CD4-positive, alpha-beta T cell treated with Interleukin-17A for 1 hour (primary cell): ENCODE measurements at places on chromosomes 2 and 18.

DNA sequence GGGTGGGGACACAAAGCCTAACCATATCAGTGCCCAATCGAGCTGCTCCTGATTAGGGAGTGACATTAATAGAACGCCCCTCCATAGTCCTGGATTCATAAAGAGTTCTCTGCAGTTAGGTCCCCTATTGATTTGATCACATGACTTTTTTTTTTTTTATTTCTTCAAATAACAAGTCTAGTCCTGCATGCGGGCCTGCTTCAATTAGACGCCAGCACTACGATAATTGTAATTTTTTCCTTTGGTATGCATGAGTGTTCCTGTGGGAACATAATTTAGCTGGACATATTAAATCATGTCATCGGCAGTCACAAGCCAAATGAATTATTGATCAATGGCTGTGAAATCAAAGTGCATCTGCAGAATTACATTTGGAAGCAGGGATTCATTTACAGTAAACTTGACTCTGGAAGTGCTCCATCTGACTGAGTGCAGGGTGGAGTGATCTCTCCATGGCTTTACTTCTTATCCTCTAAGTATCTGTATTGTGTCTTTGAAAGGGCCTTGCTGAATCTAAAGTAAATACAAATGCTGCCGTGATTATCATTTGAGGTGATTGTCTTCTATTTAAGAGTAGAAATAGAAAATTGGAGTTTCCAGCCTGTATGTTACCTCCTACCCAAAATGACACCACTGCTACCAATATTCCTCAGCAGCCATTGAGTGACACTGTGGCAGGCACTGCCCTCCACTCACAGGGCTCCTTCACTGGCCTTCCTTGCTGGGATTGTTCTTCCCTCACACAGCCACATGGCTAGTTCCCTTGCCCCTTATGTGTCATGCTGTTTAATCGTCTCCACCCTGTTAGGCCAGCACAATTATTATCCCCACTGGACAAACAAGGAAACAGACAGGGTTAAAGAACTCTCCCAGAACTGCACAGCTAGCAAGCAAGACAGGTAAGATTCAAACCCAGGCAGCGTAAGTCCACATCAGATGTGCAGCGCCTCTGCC, 337.4 kb upstream of the ID2 start:
- no peak for DNase-seq

- no peak for DNase-seq
Observed at GRCh38 chr2:43082903-43083677, 143.3 kb downstream of the ZFP36L2 start.

GRCh38 chr2:202479090-202479489, 103.0 kb downstream of the BMPR2 start:
- DNase-seq: no peak

DNA sequence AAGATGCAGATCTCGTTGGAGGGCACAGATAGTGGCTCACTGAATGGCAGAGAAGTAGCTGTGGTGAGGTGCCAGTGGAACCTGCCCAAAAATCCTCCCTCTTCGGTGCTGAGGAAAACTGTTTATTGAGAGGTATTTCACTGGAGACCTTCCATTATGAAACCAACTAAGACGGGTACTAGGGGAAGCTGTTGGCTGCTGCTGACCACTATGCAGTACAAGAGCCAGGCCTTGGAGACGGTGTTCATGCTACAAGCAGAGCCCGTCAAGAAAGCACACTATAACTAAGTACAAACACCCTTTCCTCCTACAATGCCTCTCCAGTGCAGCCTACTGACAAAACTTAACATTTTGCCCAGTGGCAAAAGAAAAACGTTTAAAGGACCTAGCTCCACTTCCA, 4.6 kb downstream of the ARL5A start:
- no peak for DNase-seq

- no peak for DNase-seq
Observed at GRCh38 chr18:36157441-36157840, 27.7 kb downstream of the ELP2 start.

DNA sequence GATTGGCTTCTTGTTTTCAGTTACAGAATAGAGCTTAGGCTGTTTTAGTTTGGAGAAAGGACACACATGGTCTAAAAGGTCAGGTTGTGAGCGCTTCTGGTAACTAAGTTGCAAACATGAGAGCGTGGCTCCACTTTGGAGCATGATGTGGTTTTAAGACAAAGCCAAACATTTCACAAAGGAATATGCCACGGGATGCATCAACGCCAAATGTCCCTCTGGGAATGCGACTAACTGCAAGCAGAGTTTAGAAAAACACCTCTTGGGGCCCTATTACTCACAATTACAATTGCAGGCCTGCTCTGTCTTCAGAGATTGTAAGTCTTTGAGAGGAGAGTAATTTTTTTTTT, 25.4 kb downstream of the MYO7B start:
- DNase-seq: no peak

DNA sequence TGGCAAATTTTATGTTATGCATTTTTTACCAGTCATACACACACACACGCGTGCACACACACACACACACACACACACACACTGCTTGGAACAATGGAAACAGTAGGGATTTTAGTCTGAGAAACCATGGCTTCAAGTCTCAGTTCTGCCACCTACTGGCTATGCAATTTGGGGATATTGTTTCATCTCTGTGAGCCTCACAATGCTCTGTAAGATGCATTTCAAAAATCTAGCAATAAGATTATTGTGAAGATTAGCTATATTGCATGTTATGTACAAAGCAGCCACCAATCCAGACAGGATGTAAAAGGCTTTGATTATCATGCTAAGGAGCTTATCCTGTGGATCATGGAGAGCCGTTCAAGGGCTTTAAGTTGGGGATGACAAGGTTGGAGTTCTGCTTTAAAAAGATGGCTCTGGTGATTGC, 401.4 kb downstream of the NBAS start:
- DNase-seq: peak; percentile 5

DNA sequence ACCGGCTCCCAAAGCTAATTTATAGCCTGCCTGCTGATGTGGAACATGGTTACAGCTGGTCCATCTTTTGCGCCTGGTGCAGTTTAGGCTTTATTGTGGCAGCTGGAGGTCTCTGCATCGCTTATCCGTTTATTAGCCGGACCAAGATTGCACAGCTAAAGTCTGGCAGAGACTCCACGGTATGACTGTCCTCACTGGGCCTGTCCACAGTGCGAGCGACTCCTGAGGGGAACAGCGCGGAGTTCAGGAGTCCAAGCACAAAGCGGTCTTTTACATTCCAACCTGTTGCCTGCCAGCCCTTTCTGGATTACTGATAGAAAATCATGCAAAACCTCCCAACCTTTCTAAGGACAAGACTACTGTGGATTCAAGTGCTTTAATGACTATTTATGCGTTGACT, 51.4 kb downstream of the TMEM178A start:
- DNase-seq: no peak

- DNase-seq: no peak
Observed at GRCh38 chr18:75562216-75562615, 134.7 kb upstream of the SMIM21 start.

- no peak for DNase-seq
Observed at GRCh38 chr2:191434072-191434471, 188.9 kb downstream of the MYO1B start.

- no peak for DNase-seq
Observed at GRCh38 chr18:79344208-79344581, 51.5 kb upstream of the NFATC1 start.

- DNase-seq: no peak
Observed at GRCh38 chr18:74012954-74013630, 134.5 kb downstream of the FBXO15 start.

GRCh38 chr2:50641633-50642032, 390.3 kb downstream of the NRXN1 start:
- no peak for DNase-seq

DNA sequence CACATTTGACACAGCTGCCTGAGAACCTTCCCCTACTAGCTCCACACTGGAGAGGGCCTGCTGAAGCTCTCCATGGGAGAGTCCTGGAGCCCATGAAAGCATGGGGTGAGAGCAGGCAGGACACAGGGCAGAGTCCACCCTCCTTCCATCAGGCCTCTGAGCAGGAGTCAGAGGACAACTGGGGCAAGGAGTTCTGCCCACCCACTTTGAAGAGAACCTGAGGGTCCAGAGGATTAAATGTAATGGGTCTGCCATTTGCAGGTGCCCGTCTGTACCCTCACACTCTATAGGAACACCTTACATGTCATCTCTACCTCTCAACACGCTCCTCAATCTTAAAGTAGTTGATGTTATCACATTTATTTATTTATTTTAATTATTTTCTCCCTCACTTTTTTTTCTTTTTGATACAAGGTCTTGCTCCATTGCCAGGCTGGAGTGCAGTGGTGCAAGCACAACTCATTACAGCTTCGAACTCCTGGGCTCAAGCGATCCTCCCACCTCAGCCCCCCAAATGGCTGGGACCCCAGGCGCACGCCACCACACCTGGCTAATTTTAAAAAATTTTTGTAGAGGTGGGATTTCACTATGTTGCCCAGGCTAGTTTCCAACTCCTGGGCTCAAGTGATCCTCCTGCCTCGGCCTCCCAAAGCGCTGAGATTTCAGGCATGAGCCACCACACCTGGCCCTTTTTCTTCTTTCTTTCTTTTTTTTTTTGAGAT, 10.2 kb downstream of the ADRA2B start:
- no peak for DNase-seq

DNA sequence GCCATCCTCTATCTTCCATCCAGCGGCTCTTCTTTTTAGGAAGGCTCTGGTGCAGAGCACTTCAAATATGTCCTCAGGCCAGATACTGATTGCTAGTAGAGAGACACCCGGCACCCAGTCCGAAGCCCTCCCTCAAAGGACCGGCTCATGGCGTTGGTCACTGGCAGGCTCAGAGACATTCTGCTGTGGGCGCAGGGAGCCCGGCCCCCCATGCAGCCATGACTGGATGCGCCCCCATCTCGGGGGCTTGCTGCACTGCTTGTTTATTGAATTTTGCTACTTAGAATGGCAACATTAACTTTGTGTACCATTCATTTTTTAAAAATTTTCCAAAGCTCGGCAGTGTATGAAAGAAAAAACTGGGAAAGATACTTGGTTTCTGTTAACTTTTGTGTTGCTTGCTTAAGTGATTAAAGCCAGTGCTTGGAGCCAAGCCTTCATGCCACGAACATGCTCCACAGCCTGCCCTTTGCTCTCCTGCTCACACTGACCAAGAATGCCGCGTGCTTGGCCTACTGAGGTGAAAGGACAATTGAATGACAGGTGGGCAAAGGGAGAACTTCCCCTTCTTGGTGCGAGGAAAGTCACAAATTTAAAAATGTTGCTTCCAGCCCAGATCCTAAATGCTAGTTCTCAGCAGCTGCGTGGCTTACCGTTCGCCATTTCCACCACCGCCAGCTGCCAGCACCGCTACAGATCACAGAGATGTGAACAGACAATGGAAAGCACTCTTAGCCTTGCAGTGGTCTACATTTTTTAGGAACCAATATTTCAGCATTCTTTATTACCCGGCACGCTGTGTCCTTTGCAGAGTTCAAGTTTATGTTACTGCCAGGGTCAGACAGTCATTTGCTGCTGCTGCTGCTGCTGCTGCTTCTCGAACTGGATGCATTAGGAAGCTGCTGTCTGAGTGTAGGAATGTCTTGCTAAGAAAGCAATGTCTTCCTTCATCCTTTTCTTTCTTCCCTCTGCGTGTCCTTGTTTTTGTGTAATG, 76.7 kb downstream of the FAM210A start:
- no peak for DNase-seq

DNA sequence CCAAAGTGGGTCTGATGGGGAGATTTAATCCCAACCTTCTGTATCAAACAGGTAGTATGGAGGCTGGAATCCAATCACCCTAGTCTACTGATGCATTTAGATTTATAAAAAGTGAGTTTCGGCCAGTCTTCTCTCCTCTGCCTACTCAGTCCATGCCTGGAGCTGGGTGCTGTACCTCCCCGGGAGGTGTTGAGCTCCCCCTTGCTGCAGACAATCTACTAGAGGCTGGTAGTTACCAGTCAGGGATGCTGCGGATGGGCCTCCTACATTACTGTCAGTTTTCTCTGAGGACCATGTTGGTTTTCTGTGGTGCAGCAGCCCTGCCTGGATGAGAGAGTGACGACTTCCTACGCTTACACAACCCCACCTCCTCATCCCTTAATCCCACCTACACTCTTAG, 118.6 kb upstream of the CELF4 start:
- no peak for DNase-seq

DNA sequence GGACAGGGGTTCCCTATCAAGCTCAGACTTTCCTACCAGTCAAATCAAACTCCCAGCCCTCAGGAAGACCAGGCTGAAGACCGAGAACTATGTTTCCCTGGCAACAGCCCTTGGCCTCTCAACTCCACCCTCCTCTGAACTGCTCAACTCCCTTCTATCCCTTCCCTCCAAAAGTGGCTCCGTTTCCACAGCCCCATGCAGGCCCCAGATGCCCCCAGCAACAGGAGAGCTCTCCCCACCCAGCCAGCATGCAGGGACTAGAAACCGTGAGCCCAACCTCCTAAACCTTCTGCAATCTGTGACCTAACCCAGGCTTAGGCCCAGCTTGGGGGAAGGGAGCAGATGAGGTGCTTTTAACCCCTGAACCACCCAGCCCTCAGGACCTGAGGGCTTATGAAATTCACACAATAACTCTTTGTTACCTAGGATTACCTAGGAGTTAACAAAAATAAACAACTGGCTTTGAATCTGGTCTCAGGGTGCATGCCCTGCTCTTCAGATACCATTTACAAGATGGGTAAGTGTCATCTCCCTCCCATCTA, 87.2 kb downstream of the BCL11A start:
- DNase-seq: no peak

DNA sequence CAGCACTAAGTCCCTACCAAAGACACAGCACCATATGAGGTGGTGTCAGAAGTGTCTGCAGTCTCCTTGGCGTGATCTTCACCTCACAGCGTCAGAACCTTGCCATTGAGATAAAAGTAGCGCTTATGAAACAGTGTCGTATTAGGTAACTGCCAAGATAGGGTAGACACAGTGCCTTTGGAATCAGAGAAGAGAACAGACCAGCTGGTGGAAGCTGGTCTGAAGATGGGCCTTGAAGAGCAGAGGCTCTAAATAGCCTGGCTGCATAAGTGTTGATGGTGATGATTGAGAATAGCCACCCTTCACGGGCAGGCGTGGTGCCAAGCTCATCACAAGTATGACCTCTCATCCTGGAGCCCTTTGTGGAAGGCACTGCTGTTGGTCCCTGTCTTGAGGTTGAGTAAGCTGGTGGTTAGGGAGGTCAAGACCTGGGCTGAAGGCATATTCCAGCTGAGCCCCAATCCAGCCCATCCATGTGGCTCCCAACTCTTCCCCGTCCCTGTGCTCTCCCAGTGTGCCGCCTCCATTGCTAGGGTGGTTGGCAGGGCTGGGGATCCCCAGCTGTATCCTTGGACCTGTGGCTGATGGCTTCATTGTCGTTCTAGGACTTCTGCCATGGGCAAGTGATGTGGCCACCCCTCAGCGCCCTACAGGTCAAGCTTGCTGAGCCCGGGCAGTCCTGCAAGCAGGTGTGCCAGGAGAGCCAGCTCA, 187.4 kb downstream of the MGAT5 start:
- no peak for DNase-seq

- DNase-seq: no peak
Observed at GRCh38 chr2:109663721-109664120, 49.6 kb downstream of the SOWAHC start.

GRCh38 chr18:79403723-79404566, 8.2 kb downstream of the NFATC1 start:
- no peak for DNase-seq

GRCh38 chr2:20398956-20399567, 47.8 kb upstream of the RHOB start:
- DNase-seq: no peak
